Omental fat pad (tissue), 4 donors: ENCODE measurements at places on chromosomes 5 and 9.

GRCh38 chr9:87611776-87612175, 114.1 kb downstream of the DAPK1 start:
- DNase-seq = no peak

DNA sequence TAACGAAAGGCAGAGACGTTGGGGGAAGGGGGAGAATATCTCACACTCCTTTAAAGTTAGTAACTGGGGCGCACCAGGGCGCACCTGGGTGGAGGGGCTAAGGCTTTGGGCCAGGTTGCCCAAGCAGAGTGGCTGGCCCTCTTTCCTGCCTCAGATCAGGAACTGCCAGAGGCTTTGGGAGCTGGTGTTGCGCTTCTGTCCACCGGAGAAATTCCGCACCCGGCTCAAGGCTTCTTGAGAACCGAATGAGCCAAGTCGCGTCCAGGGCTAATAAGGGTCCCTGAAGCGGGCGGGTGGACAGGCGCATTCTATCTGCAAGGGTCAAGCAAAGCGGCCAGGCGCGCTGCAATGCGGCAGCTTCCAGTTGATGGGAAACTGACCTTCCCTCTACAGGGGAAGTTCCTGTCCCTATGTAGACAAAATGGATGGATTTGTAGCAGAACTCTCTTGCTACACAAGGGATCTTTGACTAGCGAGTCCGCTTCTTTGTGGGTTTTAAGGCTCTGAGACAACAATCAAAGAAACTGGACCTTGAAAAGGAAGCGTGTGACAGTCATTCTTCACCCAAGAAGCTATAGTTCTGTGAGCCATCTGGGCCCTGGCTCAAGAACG, 5.5 kb downstream of the PAX5 start:
- DNase-seq = no peak

- no peak for DNase-seq
Observed at GRCh38 chr5:160231783-160232342, 2.6 kb downstream of the FABP6 start.

GRCh38 chr9:83622433-83622938, 457 bp upstream of the IDNK start:
- DNase-seq = peak; percentile 43

GRCh38 chr5:2611659-2612058, 139.8 kb downstream of the IRX2 start:
- no peak for DNase-seq

- DNase-seq = no peak
Observed at GRCh38 chr9:2317591-2317990, 302.4 kb downstream of the SMARCA2 start.

DNA sequence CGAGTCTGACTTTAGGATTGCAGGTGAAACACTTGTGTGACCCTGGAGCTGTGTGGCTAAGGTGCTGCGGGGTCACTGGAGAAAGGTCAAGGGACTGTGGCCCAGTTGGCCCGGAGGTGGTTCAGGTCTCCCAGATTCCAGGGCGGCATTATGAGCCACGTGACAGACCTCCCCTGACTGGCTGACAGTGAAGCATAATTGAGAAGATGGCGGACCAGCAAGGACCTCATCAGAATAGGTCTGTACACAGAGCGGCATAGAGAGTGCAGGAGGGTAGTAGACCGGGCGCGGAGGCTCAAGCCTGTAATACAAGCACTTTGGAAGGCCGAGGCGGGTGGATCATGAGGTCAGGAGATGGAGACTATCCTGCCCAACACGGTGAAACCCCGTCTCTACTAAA, 815 bp upstream of the ODF2 start:
- DNase-seq = no peak

DNA sequence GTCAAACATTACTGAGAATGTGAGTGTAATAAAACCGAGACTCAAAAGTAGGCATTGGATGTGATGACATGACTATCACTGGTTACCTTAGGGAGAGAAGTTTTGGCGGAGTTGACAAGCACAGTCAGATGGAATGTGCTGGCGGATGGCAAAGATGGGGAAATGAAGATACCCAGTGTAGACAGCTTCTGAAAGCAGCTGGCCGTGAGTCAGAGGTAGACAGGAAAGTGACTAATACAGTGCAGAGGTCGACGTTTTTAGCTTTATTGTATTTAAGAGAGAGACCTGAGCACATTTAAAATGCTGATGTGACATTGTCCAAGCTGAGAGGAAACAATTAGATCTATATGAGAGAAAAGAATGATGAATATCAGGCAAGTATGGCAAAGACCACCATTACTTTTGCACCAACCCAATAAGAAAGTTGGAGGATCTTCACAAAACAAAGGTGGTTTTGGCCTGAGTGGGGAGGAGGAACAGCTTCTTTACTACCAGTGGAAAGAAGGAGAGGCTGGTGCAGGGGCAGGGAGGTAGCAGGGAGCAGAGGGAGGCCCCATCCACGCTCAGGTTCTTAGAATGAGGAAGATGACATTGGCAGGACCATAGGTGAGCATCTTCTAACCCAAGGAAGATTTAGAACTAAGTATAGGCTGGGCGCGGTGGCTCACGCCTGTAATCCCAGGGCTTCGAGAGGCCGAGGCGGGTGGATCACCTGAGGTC, 36.7 kb upstream of the KCNIP1 start:
- DNase-seq = no peak

GRCh38 chr5:73694089-73694488, 68.1 kb downstream of the ARHGEF28 start:
- no peak for DNase-seq

DNA sequence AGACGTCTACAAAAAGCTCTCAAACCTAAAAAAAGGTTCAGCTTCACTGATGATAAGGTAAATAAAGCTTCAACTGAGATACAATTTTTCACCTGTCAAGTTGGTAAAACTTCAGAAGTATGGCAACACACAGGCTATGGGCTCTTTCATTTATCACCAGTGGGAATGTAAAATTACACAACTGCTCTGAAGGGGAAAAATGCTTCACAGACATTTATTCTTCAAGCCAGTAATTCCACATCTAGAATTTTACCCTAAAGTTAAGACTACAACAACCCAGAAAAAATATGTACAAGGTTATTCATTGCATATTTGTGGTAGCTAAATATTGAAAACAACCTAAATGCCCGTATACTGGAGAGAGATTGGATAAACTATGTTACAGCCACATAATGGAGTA, 48.1 kb upstream of the NREP start:
- no peak for DNase-seq

- DNase-seq = no peak
Observed at GRCh38 chr9:95147452-95148207, 169.9 kb downstream of the FANCC start.

DNA sequence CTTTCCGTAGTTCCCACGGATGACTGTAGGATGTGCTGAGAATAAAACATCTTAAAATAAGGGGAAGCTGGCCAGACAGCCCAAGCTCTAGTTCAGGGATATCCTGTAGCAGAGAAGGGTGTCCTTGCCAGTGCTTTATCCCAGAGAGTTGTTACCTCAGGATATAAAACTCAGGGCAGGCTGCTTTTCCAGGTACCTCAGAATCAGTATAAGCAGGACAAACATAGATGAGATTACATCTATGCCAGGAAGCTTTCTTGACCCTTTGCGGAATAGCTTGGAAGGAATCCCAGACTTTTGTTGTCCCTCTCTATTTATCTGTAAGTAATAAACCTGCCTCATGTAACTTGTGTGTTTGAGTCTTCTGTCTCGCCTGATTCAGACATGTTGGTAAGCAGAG, 565.7 kb downstream of the PRDM9 start:
- no peak for DNase-seq

GRCh38 chr5:23740029-23740428, 232.6 kb downstream of the PRDM9 start:
- no peak for DNase-seq

GRCh38 chr5:17398431-17398830, 99.6 kb upstream of the TAF11L2 start:
- DNase-seq = no peak

DNA sequence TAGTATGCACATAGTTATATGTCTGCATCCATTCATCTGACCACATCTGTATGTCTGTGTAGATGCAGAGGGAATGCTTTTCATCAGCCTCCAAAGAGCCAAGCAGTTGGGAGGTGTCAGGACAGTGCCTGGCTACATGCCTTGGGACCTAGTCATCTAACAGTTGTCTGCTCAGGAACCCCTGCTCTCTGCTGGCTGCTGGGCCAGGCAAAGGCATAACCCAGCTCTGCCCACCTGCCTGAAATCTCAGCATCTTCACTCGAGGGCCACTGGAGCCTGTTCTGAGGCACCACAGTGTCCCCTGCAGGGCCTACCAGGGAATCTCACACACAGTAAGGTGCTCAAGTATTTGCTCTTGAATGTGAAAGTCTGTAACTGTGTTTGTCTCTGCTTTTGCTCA, 3.7 kb downstream of the C9orf50 start:
- no peak for DNase-seq

- DNase-seq = no peak
Observed at GRCh38 chr5:97121848-97122247, 20.6 kb downstream of the LIX1 start.

GRCh38 chr5:68169903-68170302, 45.7 kb upstream of the PIK3R1 start:
- DNase-seq = no peak

DNA sequence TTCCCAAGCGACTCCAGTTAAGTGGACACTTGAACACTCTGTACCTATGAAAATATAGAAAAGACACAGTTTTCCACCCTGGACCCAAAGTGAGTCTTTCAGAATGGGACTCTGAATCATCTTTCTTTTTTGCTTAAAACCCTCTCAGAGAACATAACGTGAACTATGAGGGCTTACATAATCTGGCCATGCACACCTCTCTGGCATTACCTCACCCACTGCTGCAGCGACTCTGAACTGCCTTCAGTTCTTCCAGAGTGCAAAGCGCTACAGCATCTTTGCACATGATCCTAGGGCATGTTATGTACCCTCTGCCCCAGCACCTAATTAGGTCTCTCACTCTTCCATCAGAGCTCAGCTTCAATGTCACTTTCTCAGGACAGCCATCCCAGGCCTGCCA, 186.2 kb downstream of the RORB start:
- no peak for DNase-seq

- no peak for DNase-seq
Observed at GRCh38 chr5:6377582-6377904, 804 bp downstream of the MED10 start.

- DNase-seq = no peak
Observed at GRCh38 chr5:67416133-67416937, 219.7 kb upstream of the CD180 start.

GRCh38 chr5:121962958-121963357, 1.2 kb downstream of the SRFBP1 start:
- no peak for DNase-seq

DNA sequence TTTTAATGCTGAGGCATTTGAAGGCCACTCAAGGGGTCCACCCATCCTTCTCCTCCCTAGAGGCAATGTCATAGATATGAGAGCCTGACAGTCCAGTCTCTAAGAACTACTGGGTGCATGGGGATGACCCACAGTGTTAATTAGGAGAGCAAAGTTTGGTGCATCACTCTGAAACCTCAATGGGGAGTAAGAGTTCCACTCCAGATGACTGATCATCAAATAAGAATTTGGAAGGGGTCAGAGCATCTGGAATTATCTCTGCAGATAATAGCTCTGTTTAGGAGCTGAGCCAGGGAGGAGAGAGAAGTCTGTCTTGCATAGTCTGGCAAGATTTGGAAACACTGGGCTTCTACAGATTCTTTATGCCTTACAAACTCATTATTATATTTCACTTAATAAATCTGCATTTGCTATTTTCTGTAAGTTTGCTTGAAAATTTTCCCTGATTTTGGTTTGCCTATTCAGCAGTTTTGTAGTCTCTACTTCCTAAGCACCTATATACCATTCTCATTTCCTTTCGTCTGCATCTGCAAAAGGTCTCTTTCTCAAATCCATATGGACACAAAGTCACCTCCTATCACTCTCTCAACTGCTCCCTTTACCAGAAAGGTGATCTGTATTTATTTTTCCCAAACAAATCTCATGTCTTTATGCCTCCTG, 27.7 kb downstream of the FGF10 start:
- no peak for DNase-seq

- no peak for DNase-seq
Observed at GRCh38 chr9:22030101-22030598, 21.0 kb upstream of the CDKN2B start.

GRCh38 chr5:174520420-174521396, 203.7 kb upstream of the MSX2 start:
- DNase-seq = no peak

GRCh38 chr9:78210841-78211301, 25.0 kb upstream of the CEP78 start:
- no peak for DNase-seq

- no peak for DNase-seq
Observed at GRCh38 chr5:149834246-149834855, 104.2 kb downstream of the PPARGC1B start.

DNA sequence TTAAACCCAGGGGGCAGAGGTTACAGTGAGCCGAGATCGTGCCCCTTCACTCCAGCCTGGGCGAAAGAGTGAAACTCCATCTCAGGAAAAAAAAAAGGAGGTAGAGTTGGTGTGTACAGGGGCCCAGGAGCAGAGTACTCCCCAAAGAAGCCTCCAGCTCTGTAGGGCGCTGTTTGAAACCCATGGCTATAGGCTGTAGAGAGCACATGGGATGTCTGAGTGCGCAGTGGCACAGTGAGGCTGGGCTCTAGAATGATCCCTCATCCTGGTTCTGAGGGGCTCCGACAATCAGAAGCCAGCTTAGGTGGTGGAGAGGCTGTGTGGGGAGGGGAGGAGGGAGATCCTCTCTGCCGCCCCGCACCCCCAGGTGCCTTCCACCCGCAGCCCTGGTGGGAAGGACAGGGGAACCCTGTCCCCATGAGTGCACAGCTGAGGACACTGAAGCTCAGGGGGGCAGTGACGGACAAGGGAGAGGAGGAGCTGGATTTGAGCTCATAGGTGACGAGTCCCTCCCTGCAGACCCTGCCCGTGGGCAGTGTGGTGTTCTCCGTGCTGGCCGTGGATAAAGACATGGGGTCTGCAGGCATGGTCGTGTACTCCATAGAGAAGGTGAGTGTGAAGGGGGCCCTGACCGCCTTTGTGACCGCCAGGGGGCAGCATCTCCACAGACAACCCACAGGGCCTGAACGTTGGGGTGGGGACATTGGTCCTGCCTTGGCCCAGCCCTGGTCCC, 24.6 kb downstream of the CDHR2 start:
- DNase-seq = peak; percentile 70

- no peak for DNase-seq
Observed at GRCh38 chr9:121026260-121026691, 23.8 kb downstream of the C5 start.

- DNase-seq = no peak
Observed at GRCh38 chr9:93463638-93464248, 10.4 kb upstream of the FAM120AOS start.

DNA sequence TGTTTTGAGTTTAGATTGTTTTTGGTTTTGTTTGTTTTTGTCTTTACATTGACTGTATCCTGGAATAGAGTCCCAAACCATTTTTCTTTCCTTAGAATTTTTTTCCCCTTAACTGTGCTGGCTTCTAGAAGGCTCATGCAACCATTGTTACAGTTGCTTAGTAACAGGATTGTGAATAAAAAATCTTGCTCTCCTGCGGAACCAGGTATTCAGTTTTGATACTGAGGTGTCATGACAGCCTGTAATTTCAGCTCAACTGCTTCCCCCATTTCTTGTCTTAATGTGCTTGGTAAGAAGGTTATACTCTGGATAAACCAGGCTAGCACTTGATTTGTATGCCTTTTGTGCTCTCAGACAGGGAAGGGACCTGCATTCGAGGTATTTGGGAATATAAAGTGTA, 42.1 kb downstream of the FOCAD start:
- DNase-seq = no peak
